ENCODE measurements at places on chromosomes 13 and 19.

DNA sequence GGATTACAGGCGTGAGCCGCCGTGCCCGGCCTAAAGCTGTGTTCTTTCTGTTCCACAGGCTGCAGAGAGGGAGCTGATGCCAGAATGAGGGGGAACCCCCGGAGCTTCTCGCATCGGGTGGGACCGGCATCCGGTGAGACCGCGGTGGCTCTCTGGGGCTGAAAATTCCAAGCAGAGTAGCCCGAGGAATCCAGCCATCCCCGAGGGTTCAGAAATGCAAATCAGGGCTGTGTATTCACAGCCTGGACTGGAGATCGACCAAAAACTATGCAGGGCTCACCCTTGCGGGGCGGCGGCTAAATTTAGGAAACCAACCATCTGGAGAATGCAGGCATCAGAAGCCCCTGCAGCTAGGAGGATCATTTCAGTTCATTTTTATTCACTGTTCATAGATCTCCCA, 99.2 kb downstream of the GNG7 start:
- DNase-seq = no peak

DNA sequence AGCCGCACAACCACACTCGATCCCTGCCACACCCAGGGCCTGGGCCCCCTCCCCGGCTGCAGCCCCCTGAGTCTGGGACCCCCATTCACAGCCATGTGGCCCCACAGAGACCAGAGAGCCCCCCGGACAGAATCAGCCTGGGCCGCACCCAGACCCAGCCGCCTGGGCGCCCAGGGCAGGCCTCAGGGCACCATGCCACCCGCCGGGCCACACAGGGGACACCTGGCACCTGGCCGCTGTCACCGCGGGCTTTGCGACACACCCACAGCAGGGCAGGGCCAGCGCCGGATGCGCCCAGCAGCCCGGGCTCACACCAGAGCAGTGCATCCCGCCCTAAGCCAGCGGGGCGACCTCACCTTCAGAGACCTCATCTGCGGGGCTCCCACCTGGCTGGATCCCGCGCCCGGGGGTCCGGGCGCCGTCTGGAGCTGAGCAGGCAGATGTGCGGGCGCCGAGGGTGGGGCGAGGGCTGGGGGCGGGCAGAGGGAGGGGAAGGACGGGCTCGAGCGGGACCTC, 443 bp downstream of the TBXA2R start:
- no peak for DNase-seq

DNA sequence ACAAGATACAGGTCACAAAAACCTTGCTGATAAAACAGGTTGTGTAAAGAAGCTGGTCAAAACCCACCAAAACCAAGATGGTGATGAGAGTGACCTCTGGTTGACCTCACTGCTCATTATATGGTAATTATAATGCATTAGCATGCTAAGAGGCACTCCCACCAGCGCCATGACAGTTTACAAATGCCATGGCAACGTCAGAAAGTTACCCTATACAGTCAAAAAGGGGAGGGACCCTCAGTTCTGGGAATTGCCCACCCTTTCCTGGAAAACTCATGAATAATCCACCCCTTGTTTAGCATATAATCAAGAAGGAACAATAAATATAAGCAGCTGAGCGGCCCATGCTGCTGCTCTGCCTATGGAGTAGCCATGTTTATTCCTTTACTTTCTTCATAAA, 434.1 kb downstream of the ZNF536 start:
- DNase-seq = no peak

- no peak for DNase-seq
Observed at GRCh38 chr13:73230716-73231115, 171.9 kb downstream of the KLF5 start.

DNA sequence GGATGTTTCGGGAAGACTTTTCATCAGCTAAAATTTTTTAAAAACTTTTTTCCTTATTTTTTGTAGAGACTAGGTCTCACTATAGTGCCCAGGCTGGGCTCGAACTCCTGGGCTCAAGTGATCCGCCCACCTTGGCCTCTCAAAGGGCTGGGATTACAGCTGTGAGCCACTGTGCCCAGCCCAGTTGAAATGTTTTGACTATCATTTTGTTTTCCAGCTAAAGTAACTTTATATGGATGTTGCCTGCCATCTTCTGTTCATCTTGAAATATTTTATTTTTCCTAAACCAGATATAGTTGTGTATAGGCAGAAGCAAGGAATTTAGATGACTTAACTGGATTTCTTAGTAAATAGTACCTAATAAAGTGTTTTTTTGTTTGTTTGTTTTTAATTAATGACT, 7.0 kb downstream of the CAB39L start:
- no peak for DNase-seq

DNA sequence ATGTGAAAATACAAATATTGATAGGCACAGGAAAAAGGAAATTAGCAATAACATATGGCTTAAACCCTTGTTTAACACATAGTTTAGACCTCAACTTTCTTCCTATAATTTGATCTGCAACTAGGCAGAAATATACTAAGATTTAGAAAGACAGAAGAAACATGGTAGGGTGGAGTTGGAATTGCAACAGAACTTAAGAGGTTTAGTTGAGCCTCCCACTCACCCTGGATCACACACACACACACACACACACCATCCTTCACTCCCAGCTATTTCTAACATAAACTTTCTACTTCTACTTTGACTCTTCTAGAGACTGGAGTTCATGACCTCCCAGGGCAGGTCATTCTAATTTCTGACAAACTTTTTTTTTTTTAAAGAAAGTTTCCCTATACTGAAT, 47.4 kb downstream of the FLT3 start:
- no peak for DNase-seq

GRCh38 chr13:44331912-44332851, 41.4 kb upstream of the SERP2 start:
- peak; percentile 95 for DNase-seq

GRCh38 chr19:30888937-30889336, 460.3 kb downstream of the TSHZ3 start:
- no peak for DNase-seq

- DNase-seq = no peak
Observed at GRCh38 chr19:57008432-57008831, 111.4 kb upstream of the USP29 start.

DNA sequence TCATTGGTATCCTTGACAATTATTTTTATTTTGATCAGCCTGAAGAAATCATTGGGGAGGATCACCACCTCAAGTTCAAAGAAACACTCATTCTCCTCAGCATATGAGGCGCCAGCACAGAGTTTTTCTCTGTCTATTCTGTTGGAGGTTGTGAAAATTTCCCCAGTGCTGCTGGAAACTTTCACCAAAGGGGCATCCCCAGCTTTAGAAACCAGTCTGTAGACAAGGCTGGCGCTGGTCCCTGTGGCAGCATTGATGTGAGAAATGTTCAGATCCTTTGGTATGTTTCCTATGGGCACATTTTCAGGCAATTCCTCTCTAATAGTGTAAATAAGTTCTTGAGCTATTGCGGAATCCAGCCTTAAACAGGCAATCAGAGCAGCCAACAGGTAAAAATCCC, 2.1 kb downstream of the PCDH9 start:
- no peak for DNase-seq

DNA sequence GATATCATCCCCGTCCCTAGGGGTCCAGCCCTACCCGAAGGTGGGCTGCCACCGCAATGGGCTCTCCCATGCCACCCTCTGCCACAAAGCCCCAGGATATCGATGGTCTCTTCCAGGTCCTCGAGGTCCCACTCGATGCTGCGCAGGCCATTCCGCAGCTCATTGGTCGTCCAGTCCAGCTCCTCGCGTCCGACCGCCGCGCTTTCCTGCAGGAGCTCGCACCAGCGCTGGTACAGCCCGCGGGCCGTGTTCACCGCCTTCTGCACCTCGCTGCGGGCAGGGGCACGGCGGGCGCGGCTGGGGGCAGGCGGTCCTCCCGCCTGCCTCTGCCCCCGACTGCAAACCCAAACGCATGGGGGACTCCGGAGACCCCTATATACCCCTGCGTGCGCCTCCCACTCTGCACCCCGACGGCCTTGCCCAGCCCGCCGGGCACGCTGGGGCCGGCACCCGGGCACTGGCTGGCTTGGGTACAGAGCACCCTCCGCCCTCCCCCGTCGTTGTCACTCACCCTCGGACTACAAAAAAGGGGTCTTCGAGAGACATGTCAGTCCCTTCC, 468 bp downstream of the STX10 start:
- DNase-seq = peak; percentile 55

GRCh38 chr13:20616059-20616797, 49.3 kb downstream of the IFT88 start:
- no peak for DNase-seq

DNA sequence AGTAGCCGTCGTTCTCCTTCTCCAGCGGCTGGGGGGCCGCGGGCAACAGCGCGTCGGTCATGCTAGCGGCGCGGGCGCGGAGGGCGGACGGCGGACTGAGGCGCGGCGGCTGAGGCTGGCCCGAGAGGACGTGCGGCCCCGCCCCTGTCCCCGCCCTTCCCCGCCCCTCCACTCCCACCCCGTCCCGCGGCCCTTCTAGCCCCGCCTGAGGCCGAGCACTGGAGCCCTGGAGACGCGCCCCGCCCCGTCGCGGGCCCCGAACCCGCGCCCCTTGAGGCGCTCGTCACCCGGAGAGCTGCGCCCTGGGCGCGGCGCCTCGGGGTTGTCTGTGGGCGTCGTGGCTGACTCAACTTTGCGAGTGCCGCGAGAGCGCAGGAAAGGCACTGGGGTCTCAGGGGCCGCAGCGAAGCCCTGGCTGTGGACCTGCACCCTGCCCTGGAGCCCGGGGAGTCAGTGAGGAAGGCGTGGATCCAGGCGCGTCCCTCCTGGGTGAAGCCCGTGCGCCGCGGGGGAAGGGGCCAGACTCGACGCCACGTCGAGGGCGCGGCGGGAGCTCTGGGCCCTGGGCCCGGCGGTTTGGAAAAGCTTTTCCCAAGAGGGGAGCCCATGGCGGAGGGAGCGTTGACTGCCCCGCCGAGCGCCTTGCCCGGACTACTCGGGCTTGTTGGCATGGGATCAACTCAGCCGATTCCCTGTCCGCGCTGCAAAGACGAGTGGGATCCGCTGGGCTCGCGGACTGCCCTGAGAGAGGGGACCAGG, at the start of gene RHPN2:
Gene RHPN2 (minus strand): TSS at position 97 of the 759 bp plus-strand sequence. CDS start 36 bp downstream, at position 61.
- DNase-seq = peak; percentile 82

DNA sequence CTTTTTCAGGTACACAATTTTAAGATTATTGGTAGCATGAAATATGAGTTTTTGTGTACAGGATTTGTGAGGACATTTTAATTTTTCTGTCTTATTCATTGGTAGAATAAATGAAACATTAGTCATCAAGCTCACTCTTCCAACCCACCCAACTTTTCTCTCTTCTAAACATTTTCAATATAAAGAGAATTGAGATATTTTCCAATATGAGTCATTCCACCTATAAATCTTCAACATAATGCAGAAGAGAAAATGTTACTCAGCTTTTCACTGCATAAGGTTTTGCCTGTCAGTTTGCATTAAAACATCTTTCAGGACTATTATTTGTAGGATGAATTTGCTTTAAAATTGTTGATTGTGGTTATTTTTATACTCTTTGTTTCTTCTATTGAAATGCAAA, 330.7 kb downstream of the PCDH20 start:
- DNase-seq = no peak

DNA sequence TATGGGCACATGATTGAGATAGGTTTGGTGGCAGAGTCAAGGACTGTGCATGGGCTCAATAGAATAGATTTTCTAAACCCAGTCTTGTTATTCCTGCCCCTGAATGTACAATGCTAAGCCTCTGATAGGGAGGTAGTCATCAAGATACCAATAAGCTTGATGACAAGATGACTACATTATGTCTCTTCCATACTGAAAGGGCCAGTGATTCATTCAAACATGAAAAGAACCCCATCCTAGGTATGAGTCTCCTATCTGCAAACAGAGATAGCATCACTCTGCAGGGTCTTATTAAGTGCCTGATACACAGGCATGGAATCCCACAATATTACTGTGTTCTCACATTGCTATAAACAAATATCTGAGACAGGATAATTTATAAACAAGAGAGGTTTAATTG, 40.3 kb upstream of the UFM1 start:
- DNase-seq = no peak

DNA sequence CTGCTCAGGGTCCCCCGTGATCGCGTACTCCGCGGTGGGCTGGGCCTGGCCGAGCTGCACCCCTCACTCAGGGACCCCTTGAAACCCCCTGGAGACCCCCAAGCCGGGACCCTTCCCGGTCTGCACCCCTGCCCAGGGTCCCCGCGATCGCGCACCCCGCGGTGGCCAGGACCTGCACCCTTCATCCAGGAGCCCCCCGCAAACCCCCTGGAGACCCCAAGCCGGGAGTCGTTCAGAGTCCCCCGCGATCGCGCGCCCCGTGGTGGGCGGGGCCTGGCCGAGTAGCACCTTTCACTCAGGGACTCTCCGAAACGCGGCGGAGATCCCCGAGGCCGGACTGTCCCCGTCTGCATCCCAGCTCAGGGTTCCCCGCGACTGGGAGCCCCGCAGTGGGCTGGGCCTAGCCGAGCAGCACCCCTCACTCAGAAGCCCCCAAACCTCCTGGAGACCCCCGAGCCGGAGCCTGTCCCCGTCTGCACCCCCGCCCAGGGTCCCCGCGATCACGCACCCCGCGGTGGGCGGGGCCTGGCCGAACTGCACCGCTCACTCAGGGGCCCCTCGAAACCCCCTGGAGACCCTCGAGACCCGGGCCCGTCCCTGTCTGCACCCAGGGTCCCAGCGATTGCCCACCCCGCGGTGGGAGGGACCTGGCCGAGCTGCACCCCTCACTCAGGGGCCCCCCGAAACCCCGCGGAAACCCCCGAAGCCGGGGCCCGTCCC, 748 bp downstream of the LMNB2 start:
- DNase-seq = peak; percentile 18

GRCh38 chr19:990746-991145, 6.6 kb downstream of the WDR18 start:
- no peak for DNase-seq

GRCh38 chr19:42628411-42629140, 33.9 kb upstream of the CEACAM8 start:
- DNase-seq = no peak

GRCh38 chr19:23882493-23882892, 32.2 kb upstream of the ZNF726 start:
- no peak for DNase-seq

DNA sequence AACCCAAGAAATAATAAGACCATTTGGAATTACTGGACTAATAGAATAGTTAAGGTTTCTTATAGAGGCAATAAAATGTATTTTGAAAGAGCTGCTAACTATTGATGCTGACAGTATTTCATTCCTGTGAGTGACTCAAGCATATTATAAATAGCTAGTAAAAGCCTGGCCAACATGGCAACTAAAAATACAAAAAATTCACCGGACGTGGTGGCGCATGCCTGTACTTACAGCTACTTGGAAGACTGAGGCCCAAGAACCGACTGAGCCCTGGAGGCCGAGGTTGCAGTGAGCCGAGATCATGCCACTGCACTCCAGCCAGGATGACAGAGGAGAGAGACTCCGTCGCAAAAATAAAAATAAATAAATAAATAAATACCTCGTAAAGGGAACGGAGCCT, 5.4 kb upstream of the ICAM3 start:
- no peak for DNase-seq

GRCh38 chr19:58393725-58394033, 1.8 kb upstream of the RNF225 start:
- no peak for DNase-seq

DNA sequence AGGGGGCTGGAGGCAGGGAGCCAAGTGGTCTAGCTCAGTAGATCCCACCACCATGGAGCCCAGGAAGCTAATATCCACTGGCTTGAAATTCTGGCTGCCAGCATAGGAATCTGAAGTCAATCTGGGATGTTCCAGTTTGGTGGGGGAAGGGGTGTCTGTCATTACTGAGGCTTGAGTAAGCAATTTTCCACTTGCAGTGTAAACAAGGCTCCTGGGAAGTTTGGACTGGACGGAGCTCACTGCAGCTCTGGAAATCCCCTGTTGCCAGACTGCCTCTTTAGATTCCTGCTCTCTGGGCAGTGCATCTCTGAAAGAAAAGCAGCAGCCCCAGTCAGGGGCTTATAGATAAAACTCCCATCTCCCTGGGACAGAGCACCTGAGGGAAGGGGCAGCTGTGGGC, 349.2 kb upstream of the KLHL1 start:
- DNase-seq = no peak
